ENCODE measurements at places on chromosomes 7 and 10. TPM values are rescaled to one million over a fixed set of nuclear protein-coding genes. Genes with fewer than 3 reads are reported as not detected.

DNA sequence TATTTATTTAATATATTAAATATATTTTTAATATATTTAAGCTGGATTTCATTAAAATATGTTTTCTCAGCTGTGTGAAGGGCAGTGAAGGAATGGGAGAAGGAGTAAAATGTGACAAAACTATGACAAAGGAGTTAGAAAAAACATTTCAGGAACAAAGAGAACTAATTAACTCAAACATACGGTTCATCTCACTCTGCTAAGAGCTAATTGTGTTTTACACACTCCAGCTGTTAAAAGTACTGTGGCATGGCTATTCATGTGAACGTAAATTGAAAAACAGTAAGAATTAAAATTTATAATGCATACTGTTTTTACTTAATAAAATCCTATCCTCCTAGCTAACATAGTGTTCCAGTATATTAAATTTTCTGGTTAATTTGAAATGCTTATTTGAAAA is 262.5 kb upstream of the GNAI1 start:
- no peak for DNase-seq

GRCh38 chr7:20795881-20796280 is 9.2 kb upstream of the SP8 start:
- no peak for DNase-seq

HTR7 gene
- 0.74 TPM for total RNA-seq

NEUROG3 gene
- total RNA-seq = 0.71 TPM

Measured in mesenteric fat pad (tissue), 1 donor.